Dermis blood vessel endothelial cell (primary cell): ENCODE measurements at places on chromosomes 2 and 18. TPM values are rescaled to one million over a fixed set of nuclear protein-coding genes. Genes with fewer than 3 reads are reported as not detected.

PTPRM gene
- total RNA-seq: 87.5 and 104 TPM in 2 replicates

TTN gene
- total RNA-seq: 1.5 and 1.8 TPM in 2 replicates

VWA3B gene
- total RNA-seq: not detected in 2 replicates

LBX2 gene
- total RNA-seq: 0.98 and 2.9 TPM in 2 replicates

CAVIN2 gene
- 430 and 571 TPM in 2 replicates for total RNA-seq

IL36B gene
- total RNA-seq: not detected in 2 replicates

CSRNP3 gene
- 0.51 and 0.65 TPM in 2 replicates for total RNA-seq

OSBPL1A gene
- total RNA-seq: 13.8 and 14.3 TPM in 2 replicates

NOL4 gene
- total RNA-seq: not detected in 2 replicates

ROCK2 gene
- total RNA-seq: 65.9 and 83.3 TPM in 2 replicates

KYNU gene
- total RNA-seq: 0.17 TPM in 1 of 2 replicates, not detected in the other

SGPP2 gene
- 0.05 and 0.17 TPM in 2 replicates for total RNA-seq

PLGLB2 gene
- 0.65 and 1.7 TPM in 2 replicates for total RNA-seq

PTPRN gene
- total RNA-seq: 0.17 TPM in 1 of 2 replicates, not detected in the other

HAT1 gene
- 36.8 and 60.2 TPM in 2 replicates for total RNA-seq

UGT1A8 gene
- total RNA-seq: not detected in 2 replicates

POTEJ gene
- total RNA-seq: 0.34 and 0.47 TPM in 2 replicates

IL1F10 gene
- not detected in 2 replicates for total RNA-seq

PLCL1 gene
- 0.51 and 0.68 TPM in 2 replicates for total RNA-seq

EN1 gene
- not detected in 2 replicates for total RNA-seq

FOXI3 gene
- not detected in 2 replicates for total RNA-seq

HOXD13 gene
- total RNA-seq: under 0.01 TPM in 1 of 2 replicates, not detected in the other

POTEI gene
- 0.34 and 0.51 TPM in 2 replicates for total RNA-seq

MYO5B gene
- 0.70 and 0.85 TPM in 2 replicates for total RNA-seq

LYG1 gene
- 0.28 and 1.2 TPM in 2 replicates for total RNA-seq

TNFRSF11A gene
- 30.3 and 41.7 TPM in 2 replicates for total RNA-seq

MFSD2B gene
- total RNA-seq: under 0.01 and 0.09 TPM in 2 replicates

LHCGR gene
- not detected in 2 replicates for total RNA-seq

EMILIN2 gene
- 4.4 and 8.7 TPM in 2 replicates for total RNA-seq

SLC4A1AP gene
- total RNA-seq: 31.3 and 39.2 TPM in 2 replicates

DSG3 gene
- total RNA-seq: not detected in 2 replicates

SERPINB4 gene
- total RNA-seq: not detected in 2 replicates

CDH7 gene
- total RNA-seq: not detected in 2 replicates

NXPH2 gene
- total RNA-seq: not detected in 2 replicates

TSPYL6 gene
- total RNA-seq: not detected in 2 replicates

PSTPIP2 gene
- 0.56 and 0.68 TPM in 2 replicates for total RNA-seq

DOK6 gene
- total RNA-seq: under 0.01 and 1.0 TPM in 2 replicates

ITPRID2 gene
- total RNA-seq: 191 and 211 TPM in 2 replicates

ZNF142 gene
- total RNA-seq: 9.0 and 14.1 TPM in 2 replicates

TSN gene
- 105 and 115 TPM in 2 replicates for total RNA-seq

ASPRV1 gene
- 0.14 and 0.34 TPM in 2 replicates for total RNA-seq

CHRND gene
- not detected in 2 replicates for total RNA-seq

SOWAHC gene
- total RNA-seq: 11.1 and 14.3 TPM in 2 replicates

AMER3 gene
- total RNA-seq: not detected in 2 replicates

GALR1 gene
- total RNA-seq: not detected in 2 replicates

UCN gene
- 0.37 and 1.0 TPM in 2 replicates for total RNA-seq

KCNF1 gene
- total RNA-seq: 1.0 and 1.9 TPM in 2 replicates

EMX1 gene
- not detected in 2 replicates for total RNA-seq

AKAIN1 gene
- total RNA-seq: not detected in 2 replicates

SMIM21 gene
- total RNA-seq: not detected in 2 replicates

INHA gene
- total RNA-seq: not detected in 2 replicates
